Germinal center (tissue), 1 donor: ENCODE measurements at places on chromosomes 16 and 17.

- no peak for DNase-seq
Observed at GRCh38 chr17:66414561-66415175, 112.3 kb downstream of the PRKCA start.

DNA sequence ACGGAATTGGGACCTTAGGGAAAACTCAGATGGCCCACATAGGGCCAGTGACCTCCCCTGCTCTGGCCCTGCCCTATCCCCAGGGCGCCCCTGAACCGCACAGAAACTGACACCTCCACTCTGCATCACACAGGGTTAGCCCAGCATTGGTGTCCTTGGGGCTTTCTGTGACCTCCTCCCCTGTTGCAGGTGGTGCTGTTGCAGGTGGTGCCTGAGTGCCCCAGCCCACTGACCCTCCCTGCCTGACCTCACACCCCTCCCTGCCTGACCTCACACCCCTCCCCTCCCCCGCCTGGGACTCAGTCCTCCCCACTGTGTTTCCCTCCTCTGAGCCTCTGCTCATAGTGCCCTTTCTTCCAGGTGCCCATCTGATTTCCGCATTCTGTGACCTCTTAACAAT is 21.4 kb downstream of the TNFRSF13B start:
- no peak for DNase-seq

DNA sequence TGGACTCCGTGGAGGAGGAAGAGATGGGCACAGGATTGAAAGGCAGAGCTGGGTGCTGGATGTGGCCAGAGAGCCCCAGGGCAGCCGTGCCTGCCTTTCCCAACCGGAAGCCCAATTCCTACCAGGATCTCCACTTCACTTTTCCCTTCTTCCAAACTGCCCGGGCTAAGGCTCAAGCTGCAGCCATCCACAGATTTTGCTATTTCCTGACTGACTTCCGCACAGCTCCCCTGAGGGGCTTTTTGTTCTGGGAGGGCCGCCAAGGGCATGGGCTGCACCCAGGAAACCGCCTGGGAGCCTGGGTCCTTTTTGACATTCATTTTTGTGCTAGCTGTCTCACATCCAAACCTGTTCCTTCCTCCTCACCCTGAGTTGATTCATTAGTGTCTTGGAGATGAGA is 4.2 kb downstream of the SHISA6 start:
- DNase-seq, result no peak

DNA sequence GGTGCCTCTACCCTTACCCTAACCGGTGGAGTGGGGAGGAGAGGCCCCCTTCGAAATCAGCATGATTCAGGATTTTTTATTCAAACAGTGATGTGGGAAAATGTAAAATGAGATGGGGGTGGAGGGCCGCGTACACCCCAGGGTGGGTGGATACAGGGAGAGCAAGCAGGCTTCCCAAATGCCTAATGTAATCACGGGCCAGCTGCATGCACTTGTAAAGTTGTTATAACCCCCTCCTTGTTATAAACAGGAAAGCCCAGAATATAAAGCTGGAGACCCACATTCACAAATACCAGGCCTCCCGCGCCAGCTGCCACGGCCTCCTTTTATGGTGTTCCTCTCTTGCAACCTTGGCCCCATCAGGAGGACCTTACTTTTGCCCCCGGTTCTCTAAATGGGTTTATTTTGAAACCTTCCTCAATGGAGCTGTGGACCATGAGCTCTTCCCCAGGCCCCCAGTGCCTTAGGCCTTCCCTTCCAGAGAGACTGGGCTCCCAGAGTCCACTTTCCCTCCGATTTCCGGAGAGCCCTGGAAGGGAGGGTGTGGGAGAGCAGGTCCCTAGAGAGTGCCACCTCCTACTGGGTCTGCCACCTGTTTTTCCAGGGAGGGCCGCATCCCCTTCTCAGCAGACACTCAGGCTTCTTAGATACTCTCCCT is 906 bp upstream of the FOXL1 start:
- DNase-seq, result no peak

DNA sequence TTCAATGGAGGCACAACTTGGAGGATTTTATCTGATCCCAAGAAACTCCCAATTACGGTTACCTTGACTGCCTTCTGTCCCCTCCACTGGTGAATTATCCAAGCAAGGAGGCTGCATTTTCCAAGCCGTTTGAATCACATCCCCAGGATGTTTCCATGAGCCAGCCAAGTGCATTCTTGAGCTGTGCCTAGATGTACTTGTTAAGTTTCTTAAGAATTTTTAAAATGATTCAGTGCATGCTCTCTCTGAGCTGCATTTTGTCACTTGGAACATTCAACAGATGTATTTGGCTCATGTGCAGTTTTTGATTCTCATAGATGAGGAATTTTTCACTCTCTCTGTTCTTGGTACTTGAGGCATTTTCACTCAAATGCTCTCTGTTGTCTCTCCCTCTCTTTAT is 202.6 kb upstream of the MYOCD start:
- DNase-seq, result no peak
